K562 (cell line): ENCODE measurements at places on chromosomes 6 and 20.

GRCh38 chr6:39086294-39086693 is 28.7 kb downstream of the SAYSD1 start:
- H3K36me3 ChIP-seq, result no peaks in the 10 kb centered on the region
- H3K4me3 ChIP-seq, result no peak overlapping the region
- H3K27me3 ChIP-seq, result peaks cover 35% of the 10 kb centered on the region
- H3K4me1 ChIP-seq, result no peaks in the 10 kb centered on the region
- no peak overlapping the region for H3K27ac ChIP-seq

- no peaks in the 10 kb centered on the region for H3K4me1 ChIP-seq
- no peak overlapping the region for H3K4me3 ChIP-seq
- no peak overlapping the region for H3K27ac ChIP-seq
- H3K27me3 ChIP-seq, result no peaks in the 10 kb centered on the region
Observed at GRCh38 chr6:85421972-85422371, 27.9 kb upstream of the NT5E start.

DNA sequence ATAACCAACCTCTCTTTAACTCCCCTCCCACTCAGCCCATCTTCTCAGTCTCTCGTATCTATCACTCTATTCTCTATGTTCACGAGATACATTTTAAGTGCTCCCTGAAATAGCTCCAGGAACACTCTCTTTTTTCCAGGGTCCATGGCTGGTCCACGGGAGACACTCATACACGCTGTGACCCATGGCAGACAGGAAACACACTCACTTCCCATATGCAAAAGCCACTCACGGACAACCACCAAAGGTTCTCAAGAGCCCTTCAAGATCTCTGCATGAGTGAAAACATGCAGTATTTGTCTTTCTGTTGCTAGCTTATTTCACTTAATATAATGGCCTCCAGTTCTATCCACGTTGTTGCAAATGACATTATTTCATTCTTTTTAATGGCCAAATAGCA is 71.4 kb upstream of the PCSK2 start:
- H3K27me3 ChIP-seq, result no peaks in the 10 kb centered on the region
- H3K27ac ChIP-seq, result no peak overlapping the region
- DNase-seq, result no peak
- H3K36me3 ChIP-seq, result no peaks in the 10 kb centered on the region
- no peaks in the 10 kb centered on the region for H3K4me1 ChIP-seq
- H3K4me3 ChIP-seq, result no peak overlapping the region

DNA sequence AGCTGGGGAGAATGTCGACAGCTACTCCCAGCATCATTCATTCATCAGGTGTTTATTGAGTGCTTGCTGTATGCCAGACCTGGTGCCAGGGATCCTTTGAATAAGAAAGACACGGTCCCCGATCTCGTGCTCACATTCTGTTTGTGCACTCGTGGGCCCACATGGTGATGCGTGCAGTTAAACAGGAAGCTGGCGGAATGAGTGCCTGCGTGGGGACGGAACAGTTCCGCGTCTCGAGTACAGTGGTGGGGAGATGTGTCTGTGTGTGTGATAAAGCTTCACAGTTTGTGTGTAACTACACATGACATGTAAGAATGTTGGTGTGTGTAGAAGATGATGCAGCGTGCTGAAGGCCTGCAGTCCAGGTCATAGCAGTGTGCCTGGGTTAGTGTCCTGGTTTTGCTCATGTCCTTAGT is 6.5 kb downstream of the RBM38 start:
- DNase-seq, result no peak
- no peak overlapping the region for H3K27ac ChIP-seq
- H3K36me3 ChIP-seq, result peaks cover 98% of the 10 kb centered on the region

DNA sequence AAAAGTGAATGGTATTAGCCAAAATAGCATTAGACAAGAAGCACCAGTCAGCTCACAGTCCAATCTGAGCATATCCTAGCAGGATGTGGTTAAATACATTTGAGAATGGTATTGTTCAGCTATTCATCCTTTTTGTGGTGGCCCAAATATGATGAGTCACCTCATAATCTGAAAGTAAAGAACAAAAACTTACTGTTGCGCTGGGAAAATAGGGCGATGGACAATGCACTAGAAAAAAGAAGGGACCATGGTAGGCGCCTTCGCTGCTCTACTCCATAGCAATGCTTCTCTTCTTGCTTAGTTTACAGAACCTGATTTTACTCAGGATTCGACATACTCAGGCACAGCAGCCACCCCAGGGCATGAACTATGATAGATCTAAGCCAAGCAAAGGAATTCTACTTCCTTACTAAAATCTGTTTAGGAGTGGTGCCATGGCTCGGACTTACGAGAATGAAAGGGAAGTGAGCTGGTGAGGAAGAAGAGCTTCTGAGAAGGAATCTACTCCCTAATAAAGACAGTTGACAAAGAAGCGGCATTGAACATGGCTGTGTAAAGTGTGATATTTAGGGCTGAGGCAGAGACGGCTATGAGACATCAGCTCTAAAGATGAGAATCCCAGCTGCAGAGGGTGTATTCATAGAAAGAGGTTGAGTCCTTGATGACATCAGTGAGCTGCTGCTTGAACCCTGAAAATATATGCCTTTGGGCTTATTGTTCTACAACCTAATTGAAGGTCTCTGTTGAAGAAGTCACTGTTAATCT is 16.6 kb upstream of the FBXO9 start:
- H3K4me3 ChIP-seq, result no peak overlapping the region
- no peak for DNase-seq
- peaks cover 12% of the 10 kb centered on the region; the same call in 2 of the 3 replicates for H3K4me1 ChIP-seq
- H3K36me3 ChIP-seq, result no peaks in the 10 kb centered on the region
- H3K27ac ChIP-seq, result no peak overlapping the region

GRCh38 chr6:128479048-128479666 is 41.2 kb downstream of the PTPRK start:
- no peaks in the 10 kb centered on the region for H3K36me3 ChIP-seq
- no peak overlapping the region for H3K27ac ChIP-seq
- no peak for DNase-seq
- no peak overlapping the region for H3K4me3 ChIP-seq

- peak; percentile 82 for DNase-seq
- no peak overlapping the region for H3K4me3 ChIP-seq
- H3K4me1 ChIP-seq, result no peaks in the 10 kb centered on the region
- no peaks in the 10 kb centered on the region for H3K36me3 ChIP-seq
- H3K27ac ChIP-seq, result no peak overlapping the region
Observed at GRCh38 chr20:39112178-39112743, 150.1 kb downstream of the DHX35 start.

GRCh38 chr6:3297006-3297405 is 38.3 kb downstream of the PSMG4 start:
- H3K4me3 ChIP-seq, result no peak overlapping the region
- no peaks in the 10 kb centered on the region for H3K36me3 ChIP-seq
- peaks cover 17% of the 10 kb centered on the region; the same call in 2 of the 3 replicates for H3K4me1 ChIP-seq

DNA sequence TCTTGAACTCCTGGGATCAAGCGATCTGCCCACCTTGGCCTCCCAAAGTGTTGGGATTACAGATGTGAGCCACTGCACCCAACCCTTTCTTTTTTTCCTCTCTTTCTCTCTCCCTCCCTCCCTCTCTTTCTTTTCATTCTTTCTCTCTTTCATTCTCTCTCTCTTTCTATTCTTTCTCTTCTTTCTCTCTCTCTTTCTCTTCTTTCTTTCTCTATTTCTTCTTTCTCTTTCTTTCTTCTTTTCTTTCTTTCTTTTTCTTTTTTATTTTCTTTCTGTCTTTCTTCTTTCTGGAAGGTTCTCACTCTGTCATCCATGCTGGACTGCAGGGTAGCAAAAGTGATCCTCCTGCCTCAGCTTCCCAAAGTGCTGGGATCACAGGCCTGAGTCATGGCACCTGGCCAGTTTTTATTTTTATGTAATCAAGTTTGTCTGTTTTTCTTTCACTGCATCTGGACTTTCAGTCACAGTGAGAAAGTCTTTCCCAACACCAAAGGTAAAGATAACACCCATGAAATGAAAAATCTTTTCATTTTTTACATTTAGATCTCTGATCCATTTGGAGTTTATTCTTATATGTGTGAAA is 20.2 kb upstream of the BCLAF1 start:
- peaks cover 6% of the 10 kb centered on the region; the same call in 1 of the 2 replicates for H3K27me3 ChIP-seq
- H3K4me3 ChIP-seq, result no peak overlapping the region

GRCh38 chr6:156720691-156721685 is 56.2 kb upstream of the ARID1B start:
- H3K36me3 ChIP-seq, result no peaks in the 10 kb centered on the region
- no peaks in the 10 kb centered on the region for H3K27me3 ChIP-seq
- H3K4me3 ChIP-seq, result no peak overlapping the region
- DNase-seq, result no peak
- peaks cover 33% of the 10 kb centered on the region for H3K4me1 ChIP-seq

- DNase-seq, result peak; percentile 47
- 0 out of 3 replicates have a peak, but pooled peaks cover 5% of the 10 kb centered on the region for H3K27me3 ChIP-seq
- no peak overlapping the region for H3K27ac ChIP-seq
- H3K36me3 ChIP-seq, result no peaks in the 10 kb centered on the region
- H3K4me1 ChIP-seq, result no peaks in the 10 kb centered on the region
Observed at GRCh38 chr20:46293084-46293483, 15.2 kb downstream of the CDH22 start.

DNA sequence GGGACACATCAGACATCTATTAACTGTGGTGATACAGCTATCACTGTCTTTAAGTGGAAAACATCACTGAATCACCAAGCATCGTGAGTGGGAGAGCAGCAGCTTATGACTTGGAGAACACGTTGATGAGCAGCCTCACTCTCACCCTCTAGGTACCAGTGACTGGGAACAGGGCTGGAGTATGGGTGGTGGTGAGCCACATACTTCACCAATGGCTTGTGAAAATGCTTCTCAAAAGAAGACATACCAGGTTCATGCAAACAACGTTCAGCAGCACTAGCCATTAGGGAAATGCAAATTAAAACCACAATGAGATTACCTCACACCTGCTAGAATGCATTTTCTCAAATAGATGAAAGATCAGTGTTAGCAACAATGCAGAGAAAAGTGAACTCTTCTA is 25.3 kb downstream of the SNX5 start:
- no peaks in the 10 kb centered on the region for H3K27me3 ChIP-seq
- H3K36me3 ChIP-seq, result peaks cover 76% of the 10 kb centered on the region
- H3K4me3 ChIP-seq, result no peak overlapping the region
- peaks cover 9% of the 10 kb centered on the region; the same call in 2 of the 3 replicates for H3K4me1 ChIP-seq
- no peak overlapping the region for H3K27ac ChIP-seq
- no peak for DNase-seq

DNA sequence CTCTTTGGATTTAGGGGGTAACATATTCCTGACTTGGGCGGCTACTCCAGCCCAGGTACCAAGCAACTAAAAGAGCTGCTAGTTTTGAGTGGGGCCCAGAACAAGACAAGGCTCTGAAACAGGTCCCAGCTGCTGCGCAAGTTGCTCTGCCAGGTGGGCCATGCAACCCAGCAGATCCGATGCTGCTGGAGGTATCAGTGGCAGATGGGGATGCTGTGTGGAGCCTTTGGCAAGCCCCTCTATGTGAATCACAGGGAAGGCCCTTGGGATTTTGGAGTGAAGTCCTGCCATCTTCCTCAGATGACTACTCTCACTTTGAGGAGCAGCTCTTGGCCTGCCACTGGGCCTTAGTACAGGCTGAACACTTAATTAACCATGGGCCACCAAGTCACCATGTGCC is 43.7 kb upstream of the VSX1 start:
- H3K4me1 ChIP-seq, result no peaks in the 10 kb centered on the region
- no peaks in the 10 kb centered on the region for H3K27me3 ChIP-seq
- DNase-seq, result no peak
- H3K4me3 ChIP-seq, result no peak overlapping the region

DNA sequence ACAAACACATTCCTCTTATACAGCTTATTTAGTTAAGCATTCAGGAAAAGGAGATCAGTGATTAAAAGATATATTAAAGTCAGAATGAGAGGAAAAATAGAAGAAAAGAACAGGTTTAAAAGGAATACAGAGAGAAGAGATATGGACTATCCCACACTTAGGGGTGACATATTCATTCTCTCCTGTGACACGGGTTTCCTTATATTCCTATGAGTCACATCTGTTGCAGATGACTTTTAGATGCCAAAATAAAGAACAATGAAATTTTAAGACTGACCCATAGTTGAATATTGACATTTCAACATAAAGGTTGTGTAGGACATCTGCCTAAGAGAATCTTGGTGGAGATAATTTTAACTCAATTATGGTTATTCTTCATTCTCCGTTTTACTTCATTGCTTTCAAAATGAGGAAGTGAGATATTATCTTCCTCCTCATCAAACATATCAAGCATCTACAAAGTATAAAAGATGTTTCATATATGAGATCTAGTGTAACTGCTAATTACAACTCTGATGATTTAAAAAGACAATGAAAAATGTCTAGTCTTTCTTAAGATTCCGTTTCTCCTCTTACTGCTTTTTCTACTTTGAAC is 1336.7 kb upstream of the CITED2 start:
- no peaks in the 10 kb centered on the region for H3K27me3 ChIP-seq
- no peak overlapping the region for H3K27ac ChIP-seq
- no peaks in the 10 kb centered on the region for H3K36me3 ChIP-seq
- no peak overlapping the region for H3K4me3 ChIP-seq

GRCh38 chr20:19944772-19945459 is 72.2 kb upstream of the NAA20 start:
- no peak overlapping the region for H3K4me3 ChIP-seq
- H3K4me1 ChIP-seq, result no peaks in the 10 kb centered on the region
- H3K27ac ChIP-seq, result no peak overlapping the region
- DNase-seq, result no peak

- no peaks in the 10 kb centered on the region for H3K36me3 ChIP-seq
- no peaks in the 10 kb centered on the region for H3K27me3 ChIP-seq
- no peaks in the 10 kb centered on the region for H3K4me1 ChIP-seq
- DNase-seq, result no peak
Observed at GRCh38 chr6:13544454-13545186, 29.8 kb upstream of the SIRT5 start.

GRCh38 chr20:39623584-39624234 is 661.6 kb downstream of the DHX35 start:
- no peak for DNase-seq
- no peaks in the 10 kb centered on the region for H3K27me3 ChIP-seq
- no peaks in the 10 kb centered on the region for H3K4me1 ChIP-seq
- no peak overlapping the region for H3K27ac ChIP-seq
- no peaks in the 10 kb centered on the region for H3K36me3 ChIP-seq

DNA sequence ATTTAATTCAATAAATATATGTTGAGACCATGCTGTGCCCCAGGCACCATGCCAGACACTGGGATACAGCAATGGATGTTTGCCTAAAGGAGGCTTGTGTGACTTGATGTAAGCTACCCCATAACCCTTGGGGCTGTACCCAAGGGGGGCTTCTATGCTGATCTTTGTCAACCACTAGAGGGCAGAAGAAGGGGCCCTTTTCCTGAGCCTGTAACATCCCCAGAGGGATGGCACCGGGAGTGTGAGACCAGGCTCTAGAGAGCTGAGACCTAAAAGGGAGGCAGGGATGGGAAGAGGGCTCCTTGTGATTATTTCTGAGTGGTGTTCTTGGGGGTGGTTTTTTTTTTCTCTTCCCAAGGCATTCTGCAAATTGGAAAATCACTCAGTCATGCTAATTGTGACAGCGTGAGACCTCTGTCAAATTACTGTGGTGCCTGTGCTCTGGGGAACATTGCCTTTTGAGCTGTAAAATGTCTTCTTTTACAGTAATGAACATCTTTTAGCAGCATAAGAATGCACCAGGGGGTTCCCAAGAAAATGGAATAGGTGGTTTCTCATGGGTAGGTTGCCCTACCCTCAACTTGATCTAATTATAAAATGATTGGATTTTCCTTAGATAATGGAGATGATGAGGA is 138.7 kb upstream of the SLC24A3 start:
- H3K36me3 ChIP-seq, result no peaks in the 10 kb centered on the region
- no peak overlapping the region for H3K4me3 ChIP-seq
- H3K4me1 ChIP-seq, result no peaks in the 10 kb centered on the region
- H3K27me3 ChIP-seq, result no peaks in the 10 kb centered on the region

- H3K4me3 ChIP-seq, result no peak overlapping the region
- H3K4me1 ChIP-seq, result no peaks in the 10 kb centered on the region
- H3K27me3 ChIP-seq, result no peaks in the 10 kb centered on the region
- DNase-seq, result no peak
Observed at GRCh38 chr6:127582777-127583462, 5.9 kb downstream of the C6orf58 start.
